ENCODE measurements at places on chromosomes 5 and 9.

DNA sequence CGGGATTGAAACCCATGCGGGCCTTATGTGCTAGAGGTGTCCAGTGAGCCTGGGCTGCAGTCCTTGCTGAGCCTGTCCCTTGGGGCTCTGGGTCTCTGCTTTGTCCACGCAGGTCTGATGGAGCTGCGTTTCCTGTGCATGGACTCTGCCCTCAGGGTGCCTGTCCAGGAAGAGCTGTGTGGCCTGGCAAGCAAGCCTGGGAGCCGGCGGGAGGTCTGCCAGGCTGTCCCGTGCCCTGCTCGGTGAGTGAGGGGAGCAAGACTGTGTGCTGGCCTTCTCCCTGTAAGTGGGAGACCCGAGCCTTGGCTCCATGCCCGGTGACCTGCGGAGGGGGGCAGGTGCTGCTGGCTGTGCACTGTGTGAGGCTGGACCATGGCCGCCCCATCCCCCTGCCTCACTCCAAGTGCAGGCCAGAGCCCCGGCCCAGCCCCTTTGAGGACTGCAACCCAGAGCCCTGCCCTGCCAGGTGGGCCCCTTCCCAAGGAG is 11.2 kb upstream of the CACFD1 start:
- DNase-seq, result no peak

DNA sequence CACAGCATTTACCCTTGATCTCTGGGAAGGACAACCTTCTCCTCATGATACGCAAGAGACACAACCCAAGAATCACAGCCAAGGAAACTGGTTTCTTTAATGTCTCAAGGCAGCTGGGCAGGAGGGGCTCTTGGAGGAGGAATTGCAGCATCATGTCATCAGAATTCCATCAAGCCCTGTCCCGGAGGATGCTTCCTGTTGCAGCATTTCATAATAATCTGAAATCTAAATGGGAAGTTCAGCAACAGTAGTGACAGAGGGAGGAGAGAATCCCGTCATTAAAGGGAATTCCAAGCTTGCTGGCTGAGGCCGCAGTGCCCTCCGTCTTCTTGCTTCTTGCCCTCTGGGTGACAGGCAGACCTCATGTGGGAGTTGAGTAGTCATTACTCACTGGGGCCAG is 192.7 kb downstream of the TENT4A start:
- no peak for DNase-seq

DNA sequence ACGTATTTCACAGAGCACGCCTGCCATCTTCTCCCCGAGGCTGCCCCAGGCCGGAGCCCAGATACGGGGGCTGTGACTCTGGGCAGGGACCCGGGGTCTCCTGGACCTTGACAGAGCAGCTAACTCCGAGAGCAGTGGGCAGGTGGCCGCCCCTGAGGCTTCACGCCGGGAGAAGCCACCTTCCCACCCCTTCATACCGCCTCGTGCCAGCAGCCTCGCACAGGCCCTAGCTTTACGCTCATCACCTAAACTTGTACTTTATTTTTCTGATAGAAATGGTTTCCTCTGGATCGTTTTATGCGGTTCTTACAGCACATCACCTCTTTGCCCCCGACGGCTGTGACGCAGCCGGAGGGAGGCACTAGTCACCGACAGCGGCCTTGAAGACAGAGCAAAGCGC is 9.6 kb downstream of the QRFP start:
- DNase-seq, result no peak

GRCh38 chr9:124381170-124381945 is 33.9 kb downstream of the PSMB7 start:
- DNase-seq, result no peak

- no peak for DNase-seq
Measured at GRCh38 chr5:161645264-161645663, 40.3 kb upstream of the GABRA6 start.

DNA sequence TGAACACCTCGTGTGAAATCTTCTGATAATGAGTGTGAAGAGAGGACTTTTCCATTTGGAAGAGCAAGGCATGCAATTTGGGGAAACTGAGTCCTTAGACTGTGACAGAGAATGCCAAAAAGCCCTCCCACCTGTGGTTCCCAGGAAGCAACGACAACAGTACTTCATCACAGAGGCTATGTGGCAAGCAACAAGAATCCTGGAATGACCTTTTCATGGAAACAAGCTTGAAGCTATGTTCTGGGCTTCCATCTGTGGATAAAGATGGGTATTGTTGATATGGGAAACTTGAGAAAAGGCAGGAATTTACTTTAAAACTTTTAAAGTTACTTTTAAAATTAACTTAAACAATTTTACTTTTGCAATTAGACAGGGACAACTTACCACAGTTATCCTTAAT is 131.2 kb upstream of the ANKH start:
- no peak for DNase-seq

GRCh38 chr5:9468060-9468388 is 77.9 kb downstream of the SEMA5A start:
- no peak for DNase-seq

GRCh38 chr9:124800306-124801259 is 23.6 kb downstream of the OLFML2A start:
- DNase-seq, result no peak

- no peak for DNase-seq
Measured at GRCh38 chr5:137462816-137463520, 36.2 kb downstream of the SPOCK1 start.

DNA sequence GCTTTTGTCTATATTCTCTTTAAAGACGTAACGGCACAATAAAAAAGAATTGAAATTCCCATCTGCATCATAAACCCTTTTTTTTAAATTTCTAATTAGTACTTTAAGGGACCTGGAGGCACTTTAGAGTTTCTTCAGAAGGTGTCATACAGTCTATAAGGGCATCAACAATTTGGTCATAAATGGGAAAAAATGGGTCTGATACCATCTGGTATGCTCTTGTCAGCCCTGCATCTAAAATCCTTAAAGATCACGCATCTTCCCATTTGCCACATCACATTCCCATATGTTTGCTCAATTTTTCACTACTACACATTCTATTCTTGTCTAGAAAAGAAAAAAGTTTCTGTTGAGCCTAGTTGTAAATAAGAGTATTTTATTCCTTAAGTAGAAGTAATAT is 53.8 kb downstream of the COX7C start:
- no peak for DNase-seq

GRCh38 chr5:169015991-169016390 is 284.9 kb downstream of the SLIT3 start:
- DNase-seq, result no peak

DNA sequence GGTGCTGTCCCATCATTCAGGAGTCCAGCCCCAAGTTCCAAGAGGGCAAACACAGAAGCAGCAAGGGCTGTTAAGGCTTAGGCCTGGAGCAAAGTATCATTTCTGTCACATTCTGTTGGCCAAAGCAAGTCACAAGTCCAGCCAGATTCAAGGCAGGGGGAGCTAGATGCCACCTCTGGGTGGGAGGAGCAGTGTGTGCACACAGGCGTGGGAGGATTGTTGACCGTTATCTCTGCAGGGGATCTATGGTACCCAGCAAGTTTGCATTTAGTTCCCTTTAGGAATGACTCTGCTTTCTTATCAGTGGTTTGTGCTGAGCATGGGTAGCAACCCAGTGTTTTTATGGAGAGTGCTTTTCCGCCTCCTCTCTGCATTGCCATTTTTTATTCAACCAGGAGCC is 278.9 kb downstream of the NR3C1 start:
- no peak for DNase-seq

- DNase-seq, result no peak
Measured at GRCh38 chr9:111147041-111147440, 108.8 kb upstream of the LPAR1 start.

DNA sequence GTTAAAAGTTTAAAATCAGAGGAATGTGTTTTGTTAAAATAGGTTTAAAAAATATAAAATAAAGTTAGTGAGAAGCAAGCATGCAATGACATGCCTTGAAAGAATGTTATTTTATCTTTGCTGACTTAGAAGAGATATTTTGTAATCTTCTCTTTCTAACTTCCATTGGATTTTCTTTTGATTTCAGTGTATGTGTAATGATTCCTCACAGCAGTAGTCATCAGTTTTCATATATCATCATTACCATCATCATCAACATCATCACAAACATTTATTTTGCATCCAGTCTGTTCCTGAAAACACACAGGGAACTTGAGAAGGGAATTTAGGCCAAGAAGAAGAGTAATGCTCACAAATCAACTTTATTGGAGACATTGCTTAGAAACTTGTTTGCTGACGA is 699.6 kb downstream of the TAF11L14 start:
- no peak for DNase-seq

DNA sequence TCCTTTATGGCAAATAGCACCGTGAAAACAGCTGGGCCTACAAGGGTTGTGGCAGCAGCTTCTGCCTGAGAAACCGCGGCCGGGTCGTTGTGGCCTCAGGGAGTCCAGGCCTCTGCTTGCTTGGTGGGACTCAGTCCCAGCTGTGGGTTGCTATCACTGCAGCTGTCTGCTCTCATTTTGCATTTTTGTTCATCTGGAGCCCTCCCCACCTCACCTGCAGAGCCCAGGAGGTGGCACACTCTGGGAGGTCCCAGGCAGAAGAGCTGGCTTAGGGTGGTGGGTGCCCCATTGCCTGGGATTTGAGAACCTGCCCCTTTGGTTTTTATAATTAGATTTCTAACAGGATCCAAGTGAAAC is 138.4 kb downstream of the GADD45G start:
- DNase-seq, result peak; percentile 18

GRCh38 chr5:8350644-8351339 is 481.8 kb downstream of the MTRR start:
- DNase-seq, result no peak

DNA sequence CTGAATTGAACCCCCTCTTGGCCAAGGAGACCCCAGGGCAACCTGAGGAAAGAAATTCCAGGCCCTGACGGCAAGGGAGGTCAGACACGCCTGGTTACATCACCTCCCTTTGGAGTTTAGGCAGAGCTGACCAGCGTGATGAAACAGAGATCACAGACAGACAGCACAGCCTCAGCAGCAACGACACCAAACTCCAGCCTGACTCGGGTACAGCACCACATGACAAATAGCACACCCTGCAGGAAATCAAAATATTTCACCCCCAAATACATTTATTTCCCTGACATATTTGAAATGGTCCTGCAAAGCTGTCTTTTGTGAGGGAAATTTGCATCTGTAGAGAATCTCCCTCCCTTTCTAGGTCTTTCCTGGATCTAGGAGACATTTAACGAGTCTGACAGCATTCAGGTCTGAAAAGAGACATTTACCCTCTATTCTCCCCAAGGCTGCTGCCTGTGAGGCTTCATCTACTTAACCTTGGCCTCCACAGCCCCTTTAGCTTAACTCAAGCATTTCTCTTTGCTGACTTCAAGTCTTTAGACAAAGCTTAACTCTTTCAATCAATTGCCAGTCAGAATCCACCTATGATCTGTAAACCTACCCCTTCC is 2.6 kb downstream of the QSOX2 start:
- DNase-seq, result no peak

DNA sequence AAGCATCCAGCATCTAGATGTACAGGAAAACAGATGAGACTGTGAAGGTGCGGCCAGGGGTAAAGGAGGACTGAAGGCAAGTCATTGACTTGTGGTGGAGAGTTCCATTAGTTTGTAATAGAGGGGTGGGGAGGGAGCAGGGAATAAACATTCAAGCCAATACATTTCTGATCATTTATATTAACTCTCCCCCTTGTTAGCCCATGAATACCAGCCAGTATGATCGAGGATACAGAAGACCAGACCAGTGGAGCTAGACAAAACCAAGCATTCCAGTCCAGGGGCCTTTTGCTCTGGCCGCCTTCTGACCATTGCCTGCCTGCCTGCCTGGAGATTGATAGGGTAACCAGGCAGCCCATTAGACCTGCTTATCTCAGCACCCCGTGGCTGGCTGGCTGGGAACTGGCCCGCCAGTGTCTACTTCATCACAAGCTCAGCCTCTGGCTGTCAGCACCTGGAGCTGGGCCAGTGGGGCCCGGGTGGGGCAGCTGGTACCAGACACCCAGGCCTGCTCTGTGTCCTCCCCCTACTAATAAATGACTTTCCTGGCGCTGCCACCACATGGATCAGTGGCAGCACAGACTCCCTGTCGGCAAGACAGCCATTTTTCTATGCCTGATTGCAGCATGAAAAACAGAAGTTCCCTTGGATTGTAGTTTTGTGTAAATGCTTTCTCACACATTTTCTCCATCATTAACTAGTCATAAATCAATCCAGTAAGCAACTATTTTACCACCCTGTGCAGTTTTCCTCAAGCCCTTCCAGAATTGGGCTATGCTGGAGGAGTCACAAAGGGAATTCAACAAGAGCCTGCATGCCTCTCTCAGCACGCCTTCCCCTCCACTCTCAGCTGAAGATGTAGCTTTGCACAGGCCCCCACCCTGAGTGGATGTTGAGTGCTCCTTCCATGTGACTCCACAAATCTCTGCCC is 181.3 kb downstream of the SNCAIP start:
- DNase-seq, result no peak

DNA sequence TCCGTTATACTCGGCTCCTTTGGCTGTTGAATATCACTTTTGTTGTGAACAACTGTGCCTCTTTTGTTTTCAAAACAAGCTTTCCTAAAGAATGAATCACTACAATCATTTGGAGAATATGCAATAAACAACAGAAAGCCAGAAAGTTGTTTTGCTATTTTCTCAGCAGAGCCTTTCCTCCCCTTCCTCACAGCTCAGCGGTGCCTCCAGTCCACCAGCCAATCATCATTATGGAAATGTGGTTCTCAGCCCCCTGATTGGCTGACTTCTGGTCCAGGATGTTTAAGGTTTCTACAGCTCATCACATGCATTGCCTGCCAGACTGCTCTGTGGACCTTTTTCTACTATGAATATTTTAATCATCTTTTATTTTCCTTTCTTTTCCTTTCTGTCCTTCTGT is 9.1 kb upstream of the ZNF608 start:
- no peak for DNase-seq

All from neural crest cell (in vitro differentiated cells).